Epithelial cell of proximal tubule (primary cell): ENCODE measurements at places on chromosomes 5 and 9.

GRCh38 chr9:128088253-128088945 lies 20.4 kb downstream of the SLC25A25 start:
- DNase-seq: no peak

- DNase-seq: no peak
Measured at GRCh38 chr9:11709567-11709966, 983.6 kb upstream of the TYRP1 start.

DNA sequence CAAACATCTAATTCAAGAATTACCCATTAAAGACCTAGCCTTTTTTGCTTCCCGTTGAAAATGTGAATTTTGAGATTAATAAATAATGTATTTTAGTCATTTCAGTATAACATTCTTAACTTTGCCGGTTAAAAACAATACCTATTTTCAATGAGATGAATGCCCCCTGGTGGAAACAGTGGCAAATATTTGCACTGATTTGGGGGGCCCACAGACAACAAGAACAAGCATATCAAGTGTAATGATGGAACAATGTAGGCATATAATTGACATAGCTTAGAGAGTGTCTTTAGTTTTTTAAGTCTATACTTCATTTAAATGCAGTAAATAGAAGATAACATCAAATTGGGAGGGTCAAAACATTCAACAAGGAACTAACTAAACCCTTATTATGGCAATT lies 111.9 kb downstream of the NTRK2 start:
- DNase-seq: no peak

- no peak for DNase-seq
Measured at GRCh38 chr9:78989031-78989658, 582.6 kb upstream of the TLE4 start.

DNA sequence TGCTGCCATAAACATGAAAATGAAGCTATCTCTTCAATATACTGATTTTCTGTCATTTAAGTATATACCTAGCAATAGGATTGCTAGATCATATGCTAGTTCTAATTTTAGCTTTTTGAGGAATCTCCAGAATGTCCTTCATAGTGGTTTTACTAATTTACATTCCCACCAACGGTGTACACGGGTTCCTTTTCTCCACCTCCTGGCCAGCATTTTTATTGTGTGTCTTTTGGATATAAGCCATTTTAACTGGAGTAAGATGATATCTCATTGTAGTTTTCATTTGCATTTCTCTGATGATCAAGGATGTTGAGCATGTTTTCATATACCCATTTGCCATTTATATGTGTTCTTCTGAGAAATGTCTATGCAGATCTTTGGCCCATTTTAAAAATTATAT lies 446.5 kb downstream of the GABRG2 start:
- no peak for DNase-seq

DNA sequence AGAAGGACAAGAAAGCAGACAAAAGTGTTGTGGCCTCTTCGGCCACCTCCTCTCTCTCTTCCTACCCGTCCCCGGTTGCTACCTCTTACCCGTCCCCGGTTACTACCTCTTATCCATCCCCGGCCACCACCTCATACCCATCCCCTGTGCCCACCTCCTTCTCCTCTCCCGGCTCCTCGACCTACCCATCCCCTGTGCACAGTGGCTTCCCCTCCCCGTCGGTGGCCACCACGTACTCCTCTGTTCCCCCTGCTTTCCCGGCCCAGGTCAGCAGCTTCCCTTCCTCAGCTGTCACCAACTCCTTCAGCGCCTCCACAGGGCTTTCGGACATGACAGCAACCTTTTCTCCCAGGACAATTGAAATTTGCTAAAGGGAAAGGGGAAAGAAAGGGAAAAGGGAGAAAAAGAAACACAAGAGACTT lies 2.4 kb downstream of the EGR1 start:
- DNase-seq: no peak

DNA sequence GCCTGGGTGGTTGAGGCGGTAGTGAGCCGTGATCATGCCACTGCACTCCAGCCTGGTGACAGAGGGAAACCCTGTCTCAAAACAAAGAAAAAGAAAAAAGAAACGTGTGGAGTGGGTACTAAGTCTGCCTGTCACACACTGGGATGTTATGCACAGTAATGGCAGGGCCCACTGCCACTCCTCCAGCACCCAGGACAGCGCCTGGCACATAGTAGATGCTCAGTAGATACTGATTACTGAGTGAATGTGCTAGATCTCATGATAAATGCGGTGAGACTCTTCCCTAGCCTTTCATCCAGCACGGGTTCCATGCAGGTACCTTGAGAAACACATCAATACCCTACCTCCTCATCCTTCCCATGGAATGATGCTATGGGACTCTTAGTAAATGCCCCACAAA lies 87.4 kb upstream of the HSPA9 start:
- DNase-seq: no peak

DNA sequence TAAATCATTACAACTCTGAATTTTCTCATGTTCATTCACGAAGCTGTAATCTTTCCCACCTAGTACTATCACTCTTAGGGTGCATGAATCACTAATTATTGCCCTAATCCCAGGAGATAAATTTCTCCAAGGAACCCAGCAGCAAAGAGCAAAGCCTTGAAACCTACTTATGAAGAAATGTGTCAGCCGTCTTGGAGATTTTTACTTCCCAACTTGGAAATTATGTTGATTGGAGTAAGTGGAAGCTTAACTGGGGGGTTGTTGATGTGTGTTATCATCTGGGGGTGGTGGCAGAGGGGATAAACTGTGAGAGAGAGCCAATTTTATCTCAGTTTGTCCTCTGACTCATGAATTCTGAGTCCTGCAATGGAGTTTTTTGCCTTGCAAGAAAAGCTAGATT lies 440.5 kb upstream of the WWC1 start:
- no peak for DNase-seq
